Stimulated activated CD8-positive, alpha-beta memory T cell treated with anti-CD3 and anti-CD28 coated beads, Interleukin-15, amount 100 ng/mL, for 4 hours (primary cell): ENCODE measurements at places on chromosomes 4 and X.
A peak's percentile ranks its signal among the peaks of the same experiment; 100 is the strongest.

DNA sequence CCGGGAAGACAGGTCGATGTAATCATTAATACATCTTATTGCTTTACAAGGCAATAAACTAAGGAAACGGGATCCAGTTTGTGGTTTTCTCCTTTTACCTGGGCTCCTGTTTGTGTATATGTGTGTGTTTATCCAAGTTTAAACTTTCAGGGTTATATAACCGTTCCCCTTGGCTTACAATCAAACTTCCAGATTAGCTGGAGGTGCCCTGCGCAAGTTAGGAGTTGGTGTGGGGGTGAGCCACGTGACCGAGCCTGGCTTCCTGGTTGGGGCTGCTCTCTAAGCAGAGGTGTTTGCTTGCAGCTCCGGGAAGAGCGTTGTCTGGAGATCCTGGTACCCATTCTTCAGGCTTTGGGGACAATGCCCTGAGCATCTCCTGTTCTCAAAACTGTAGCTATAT, 129.2 kb downstream of the FHDC1 start:
- DNase-seq, result no peak

DNA sequence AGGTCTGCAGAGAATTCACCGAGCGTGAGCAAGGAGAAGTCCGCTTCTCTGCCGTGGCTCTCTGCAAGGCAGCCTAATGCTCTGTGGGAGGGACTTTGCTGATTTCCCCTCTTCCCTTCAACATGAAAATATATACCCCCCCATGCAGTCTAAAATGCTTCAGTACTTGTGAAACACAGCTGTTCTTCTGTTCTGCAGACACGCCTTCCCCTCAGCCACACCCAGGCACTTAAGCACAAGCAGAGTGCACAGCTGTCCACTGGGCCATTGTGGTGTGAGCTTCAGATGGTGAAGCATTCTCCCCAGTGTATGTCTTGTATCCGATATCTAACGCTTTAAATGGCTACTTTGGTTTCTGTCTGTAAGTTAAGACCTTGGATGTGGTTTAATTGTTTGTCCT, 11.3 kb downstream of the UCHL1 start:
- DNase-seq, result no peak

DNA sequence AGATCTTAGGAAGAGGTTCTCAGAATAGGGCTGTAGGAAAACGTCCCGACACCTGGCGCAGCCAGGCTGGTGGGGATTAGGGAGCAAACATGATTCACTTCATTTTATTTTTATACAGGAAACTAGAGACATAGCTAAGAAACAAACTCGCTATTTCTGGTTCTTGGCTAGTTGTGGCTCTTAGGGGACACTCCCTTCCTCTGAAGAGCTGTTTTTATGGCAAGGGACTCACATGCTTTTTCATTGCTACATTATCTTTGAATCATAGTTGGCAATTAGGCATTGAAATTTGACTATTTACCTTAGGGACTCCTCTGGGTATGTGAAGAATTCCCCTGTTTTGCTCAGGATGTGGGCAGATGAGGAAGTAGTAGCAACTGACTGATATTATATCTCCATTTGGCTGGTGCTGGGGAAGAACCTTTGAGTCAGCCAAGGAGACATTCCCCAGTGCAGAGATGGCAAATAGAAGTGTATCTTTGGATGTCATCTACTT, 174.5 kb downstream of the SMIM20 start:
- peak; percentile 3 for DNase-seq

- DNase-seq, result no peak
Observed at GRCh38 chr4:170591076-170591475, 501.3 kb upstream of the AADAT start.

- no peak for DNase-seq
Observed at GRCh38 chrX:97597954-97598353, 714.2 kb downstream of the RPA4 start.

- no peak for DNase-seq
Observed at GRCh38 chrX:25206778-25207177, 191.0 kb upstream of the ARX start.

DNA sequence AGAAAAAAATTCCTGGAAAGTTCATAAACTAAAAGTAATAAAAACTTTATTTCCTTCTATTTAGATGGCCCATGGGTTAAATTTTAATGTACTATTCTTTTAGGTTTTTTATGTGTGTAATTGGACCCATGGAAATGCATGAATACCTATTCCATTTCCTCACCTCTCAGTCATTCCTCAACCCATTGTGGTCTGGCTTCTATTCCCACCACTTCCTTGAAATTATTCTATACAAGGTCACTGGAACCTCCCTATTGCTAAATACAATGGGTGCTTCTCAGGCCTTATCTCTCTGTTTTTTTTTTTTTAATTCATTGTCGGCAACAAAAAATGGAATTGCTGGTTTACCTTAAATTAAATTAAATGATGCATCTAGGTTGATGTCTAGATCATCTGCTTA, 17.2 kb downstream of the SLC39A8 start:
- DNase-seq, result no peak

DNA sequence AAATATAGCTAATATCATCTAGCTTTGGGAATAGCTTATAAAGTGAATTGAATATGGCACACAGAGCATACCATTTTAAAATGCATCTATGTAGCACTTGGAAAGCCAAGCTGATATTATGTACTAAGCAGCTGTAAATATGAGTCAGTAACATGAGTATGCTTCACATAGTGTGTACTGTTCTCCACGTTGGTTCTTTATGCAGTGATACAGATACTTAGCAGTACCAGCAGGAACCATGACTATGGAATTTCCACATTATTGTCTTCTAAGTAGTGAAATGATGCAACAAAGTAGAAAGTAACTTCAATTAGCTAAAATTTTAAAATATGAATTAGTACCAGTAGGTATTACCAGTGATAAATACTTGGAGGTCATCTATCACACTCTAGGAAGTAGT, 320.1 kb downstream of the BMPR1B start:
- DNase-seq, result no peak

- DNase-seq, result no peak
Observed at GRCh38 chr4:22416403-22416802, 99.5 kb downstream of the ADGRA3 start.

GRCh38 chr4:85720735-85721134, 245.8 kb downstream of the ARHGAP24 start:
- no peak for DNase-seq

DNA sequence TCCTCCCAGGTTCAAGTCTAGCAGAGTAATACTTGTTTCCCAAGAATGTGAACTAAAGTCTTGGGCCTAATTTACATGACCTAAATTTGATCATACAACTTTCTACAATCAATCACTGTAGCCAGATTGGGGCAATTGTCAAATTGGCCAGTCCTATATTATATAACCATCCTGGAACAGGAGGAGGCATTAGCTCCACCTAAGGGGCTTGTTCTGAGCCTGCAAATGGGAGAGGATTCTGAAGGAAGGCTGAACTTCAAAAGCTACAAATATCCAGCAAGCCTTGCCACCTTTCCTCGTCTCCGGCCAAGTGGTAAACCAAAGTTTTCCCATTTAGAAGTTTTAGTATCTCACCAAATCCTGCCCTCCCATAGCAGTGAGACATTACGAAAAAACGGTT, 1289.6 kb upstream of the TENM3 start:
- no peak for DNase-seq

DNA sequence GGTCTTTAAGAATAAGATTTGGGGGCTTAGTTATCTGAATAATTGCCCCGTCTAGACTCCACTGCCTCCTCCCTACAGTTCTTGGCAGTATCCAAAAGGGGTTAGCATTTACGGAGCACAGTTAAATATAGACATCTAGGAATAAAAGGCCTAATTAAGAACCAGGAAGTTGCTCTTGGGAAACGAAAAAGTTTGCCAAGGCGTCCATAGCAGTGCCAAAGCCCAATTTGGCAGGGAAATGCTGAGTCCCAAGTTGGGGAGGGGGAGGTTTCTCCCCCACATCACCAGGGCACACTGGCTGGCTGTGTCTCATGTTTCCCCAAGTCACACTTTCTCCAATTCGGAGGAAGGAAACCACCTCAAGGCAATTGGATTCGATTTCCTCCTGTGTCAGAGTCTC, 338.7 kb downstream of the FBXW7 start:
- no peak for DNase-seq

- no peak for DNase-seq
Observed at GRCh38 chr4:167238226-167238625, 3.9 kb upstream of the SPOCK3 start.
